NCI-H748 treated with DMSO at 0.1 percent for 48 hours (cell line): ENCODE measurements at places on chromosomes 2 and 18.

DNA sequence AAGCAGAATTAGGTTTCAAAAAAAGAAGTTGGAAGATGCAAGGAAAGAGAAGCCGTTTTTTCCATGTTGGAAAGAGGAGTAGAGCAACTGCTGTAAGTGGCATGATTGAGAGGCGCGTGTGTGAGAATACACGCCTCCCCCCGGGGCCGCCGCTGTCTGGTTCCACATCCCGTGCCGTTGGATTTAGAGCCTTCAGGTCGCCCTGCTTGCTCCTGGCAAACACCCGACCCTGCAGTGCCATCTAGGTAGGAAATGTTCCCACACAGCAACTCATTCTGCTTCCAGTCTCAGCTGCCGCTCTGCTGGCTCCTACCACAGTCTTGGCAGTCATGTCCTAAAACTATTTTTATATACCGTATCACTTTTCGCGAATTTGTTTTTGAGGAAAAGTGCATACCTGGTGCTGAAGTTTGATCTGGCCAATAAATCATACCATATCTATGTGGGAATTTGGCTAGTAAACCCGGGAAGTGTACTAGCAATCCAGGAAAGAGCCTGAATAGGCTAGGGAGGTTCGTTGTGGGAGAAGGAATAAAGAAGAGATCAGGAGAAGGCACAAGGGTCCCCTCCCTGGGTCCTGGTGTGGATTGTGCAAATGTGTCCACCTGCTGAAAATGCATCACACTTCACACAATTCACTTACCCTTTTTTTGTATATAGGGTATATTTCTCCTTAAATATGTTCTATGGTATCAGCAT is 372.7 kb downstream of the FBXO15 start:
- peak; percentile 78 for DNase-seq

DNA sequence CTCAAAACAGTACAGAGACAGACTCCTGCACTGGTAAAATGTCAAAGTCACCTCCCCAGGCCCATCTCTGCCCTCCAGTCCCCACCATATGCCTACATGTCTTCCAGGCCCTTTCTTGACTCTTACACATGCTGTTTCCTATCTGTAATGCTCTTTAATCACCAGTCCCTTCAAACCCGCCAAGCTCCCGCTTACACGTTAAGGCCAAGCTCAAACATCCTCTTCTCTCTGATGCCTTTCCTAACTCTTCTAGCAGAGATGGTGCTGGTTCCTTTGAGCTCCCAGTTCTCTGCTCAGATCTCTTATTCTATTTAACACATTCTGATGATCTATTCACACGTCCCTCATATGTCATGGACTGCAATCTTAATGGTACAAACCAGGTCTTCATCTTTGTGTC is 5.0 kb downstream of the EVA1A start:
- DNase-seq = no peak

DNA sequence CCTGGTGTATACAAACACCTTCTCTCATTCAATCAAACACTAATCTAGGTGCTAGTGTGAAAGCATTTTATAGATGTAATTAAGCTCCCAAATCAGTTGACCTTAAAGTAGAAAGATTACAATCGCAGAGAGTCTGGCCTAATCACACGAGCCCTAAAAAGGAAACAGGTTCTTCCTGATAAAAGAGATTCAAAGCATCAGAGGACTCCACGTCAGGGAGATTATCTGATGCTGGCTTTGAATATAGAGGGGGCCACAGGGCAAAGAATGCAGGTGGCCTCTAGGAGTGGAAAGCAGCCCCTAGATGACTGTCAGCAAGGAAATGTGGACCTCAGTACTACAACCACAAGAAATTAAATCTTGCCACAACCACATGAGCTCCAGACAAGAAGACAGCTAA is 28.2 kb upstream of the ZC3H15 start:
- no peak for DNase-seq

GRCh38 chr2:319059-319600 is 31.2 kb upstream of the ALKAL2 start:
- no peak for DNase-seq

- DNase-seq = no peak
These were observed 888 bp upstream of the ADCY3 start for GRCh38 chr2:24920809-24921441.

DNA sequence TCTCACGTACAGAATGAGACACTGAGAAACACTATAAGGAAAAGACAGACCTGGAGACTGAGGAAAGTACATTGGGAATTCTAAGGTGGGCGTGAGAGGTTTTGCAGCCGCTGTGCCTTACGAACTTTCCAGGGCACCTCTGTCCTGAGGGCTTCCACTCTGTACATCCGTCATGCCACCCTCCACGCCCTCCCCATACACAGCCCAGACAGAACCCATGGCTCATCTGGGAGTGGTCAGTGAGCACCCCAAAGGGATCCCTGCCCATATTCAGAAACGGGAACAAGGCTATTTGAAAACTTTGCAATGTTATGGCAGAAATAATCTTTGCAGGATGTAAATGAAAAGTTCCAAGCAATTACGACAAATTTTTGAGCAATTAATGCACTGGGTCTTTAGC is 95.4 kb upstream of the ZNF532 start:
- DNase-seq = no peak

GRCh38 chr2:39394516-39394961 is 42.5 kb downstream of the MAP4K3 start:
- DNase-seq = no peak

DNA sequence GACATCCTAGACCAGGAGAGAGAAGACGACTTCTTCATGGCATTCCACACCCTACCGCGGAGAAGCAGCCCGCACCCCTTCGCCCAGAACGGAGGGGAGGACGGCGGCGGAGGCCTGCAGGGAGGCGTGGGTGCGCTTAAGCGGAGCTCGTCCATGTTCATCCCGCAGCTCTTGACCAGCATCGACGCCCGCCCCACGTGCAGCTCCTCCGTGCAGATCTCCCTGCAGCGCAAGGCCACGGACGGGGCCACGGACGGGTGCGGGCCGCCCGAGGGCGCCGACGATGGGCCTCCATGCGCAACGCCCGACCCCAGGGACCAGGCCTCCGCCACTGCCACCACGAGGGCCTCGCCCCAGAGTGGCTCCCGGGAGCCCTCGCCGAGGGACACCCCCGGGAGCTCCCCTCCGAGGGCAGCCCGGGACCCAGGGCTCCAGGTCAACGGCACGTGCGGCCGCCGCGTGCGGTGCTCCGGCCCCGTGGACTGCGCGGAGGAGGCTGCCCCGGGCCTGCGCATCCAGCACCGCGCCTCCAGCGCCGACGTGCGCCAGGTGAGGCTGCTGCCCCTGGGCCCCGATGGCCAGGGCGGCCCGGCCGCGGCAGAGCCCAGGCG is 211.8 kb downstream of the NEDD4L start:
- no peak for DNase-seq

GRCh38 chr2:185835974-185836373 is 97.4 kb downstream of the FSIP2 start:
- no peak for DNase-seq
